PC-3 (cell line): ENCODE measurements at places on chromosomes 1 and 21. TPM values are rescaled to one million over a fixed set of nuclear protein-coding genes. Genes with fewer than 3 reads are reported as not detected.

- DNase-seq = peak; percentile 69
These were observed 147.5 kb downstream of the ZC3H11B start for GRCh38 chr1:219465212-219466093.

DNA sequence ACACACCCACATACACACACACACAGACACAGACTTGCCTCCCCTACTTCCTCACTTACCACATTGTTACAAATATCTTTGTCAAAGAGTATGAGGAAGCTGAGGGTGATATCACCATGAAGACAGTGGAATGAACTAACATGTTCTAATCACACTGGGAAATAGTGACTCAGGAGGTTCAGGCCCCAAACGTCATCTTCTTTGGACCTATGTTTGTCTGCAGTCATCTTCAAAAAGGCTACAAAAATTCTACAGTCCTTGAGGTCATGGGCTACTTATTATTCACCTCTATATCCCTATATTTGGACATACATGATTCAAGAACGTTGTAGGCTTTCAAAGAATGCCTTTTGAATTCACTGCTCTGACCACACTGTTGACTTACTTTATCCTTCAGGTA, 2.1 kb upstream of the LCE2C start:
- DNase-seq = no peak

DNA sequence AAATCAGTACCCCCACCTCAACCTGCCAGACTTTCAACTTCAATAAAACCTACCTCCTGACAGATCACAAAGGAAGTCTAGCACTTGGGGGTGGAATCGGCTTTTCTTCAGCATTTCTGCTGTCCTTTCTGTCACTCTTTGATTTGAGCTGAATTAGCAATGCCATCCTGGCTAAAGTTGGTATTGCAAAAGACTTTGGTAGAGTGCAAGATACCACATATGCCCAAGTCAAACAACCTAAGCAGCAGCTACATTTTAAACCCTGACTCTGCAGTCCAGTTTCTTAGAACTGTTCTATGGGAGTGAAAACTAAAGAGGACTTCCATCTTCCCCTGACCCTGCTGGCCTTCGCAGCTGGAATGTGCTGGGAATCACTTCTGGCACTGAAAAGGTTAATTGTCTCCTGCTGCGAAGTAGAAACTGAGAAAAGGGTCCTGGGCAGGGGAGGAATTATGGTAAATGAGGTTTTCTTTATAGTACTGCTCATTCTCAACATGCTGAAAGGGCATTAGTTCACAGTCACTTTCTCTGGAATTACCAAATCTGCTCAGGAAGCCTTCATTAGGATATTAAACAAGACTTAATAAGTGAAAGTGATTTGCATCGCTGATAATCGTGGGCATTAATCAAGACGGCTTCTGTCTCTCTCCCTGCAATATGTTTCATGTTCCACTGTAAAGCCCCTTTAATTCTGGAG, 126.2 kb upstream of the SMYD2 start:
- DNase-seq = no peak

DNA sequence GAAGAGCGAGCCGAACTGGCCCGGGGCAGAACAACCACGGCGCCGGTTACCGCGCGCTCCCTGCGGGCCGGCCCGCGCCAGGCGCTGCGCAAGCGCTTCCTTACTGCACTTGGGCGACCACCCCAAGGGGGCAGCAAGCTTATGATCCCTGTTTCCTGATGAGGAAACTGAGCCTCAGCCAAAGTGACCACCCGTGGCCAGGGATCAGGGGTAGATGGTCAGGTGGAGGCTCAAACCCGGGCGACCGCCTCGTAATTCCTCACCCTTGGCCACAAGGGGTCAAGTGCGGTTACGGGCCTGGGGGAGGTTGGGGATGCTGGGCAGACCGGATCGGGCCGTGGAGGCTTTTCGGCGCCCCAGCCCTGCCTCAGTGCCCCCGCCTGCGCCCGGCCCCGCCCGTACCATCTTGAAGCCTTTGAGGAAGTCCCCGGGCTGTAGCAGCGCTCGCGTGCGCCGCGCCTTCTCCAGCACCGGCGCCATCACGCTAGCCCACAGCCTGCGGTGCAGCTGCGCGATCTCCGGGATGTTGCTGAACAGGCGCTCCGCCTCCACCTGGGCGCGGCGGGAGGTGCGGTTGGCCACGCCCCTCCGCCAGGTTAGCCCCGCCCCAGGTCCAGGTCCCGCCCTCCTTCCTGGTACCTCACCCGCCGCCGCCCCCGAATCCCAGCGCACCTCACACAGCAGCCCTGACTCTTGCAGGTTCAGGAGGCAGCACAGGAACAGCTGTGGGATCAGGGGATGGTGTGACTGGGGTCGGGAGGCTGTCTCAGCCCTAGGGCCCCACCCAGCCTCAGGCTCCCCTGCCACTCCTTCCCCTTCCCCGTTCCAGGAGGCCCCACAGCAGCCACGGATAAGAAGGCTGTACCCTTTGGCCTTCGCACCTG, 5.4 kb upstream of the TNFRSF25 start:
- DNase-seq = no peak

GRCh38 chr1:177122461-177123251, 41.9 kb downstream of the ASTN1 start:
- no peak for DNase-seq

The OR14K1 gene
- not detected in 2 replicates for total RNA-seq

The SLC2A1 gene
- 245 and 264 TPM in 2 replicates for total RNA-seq

The S100A8 gene
- 0.29 TPM in 1 of 2 replicates, not detected in the other for total RNA-seq

The RAB7B gene
- total RNA-seq = not detected in 2 replicates
